ENCODE measurements at places on chromosomes 4 and X.

DNA sequence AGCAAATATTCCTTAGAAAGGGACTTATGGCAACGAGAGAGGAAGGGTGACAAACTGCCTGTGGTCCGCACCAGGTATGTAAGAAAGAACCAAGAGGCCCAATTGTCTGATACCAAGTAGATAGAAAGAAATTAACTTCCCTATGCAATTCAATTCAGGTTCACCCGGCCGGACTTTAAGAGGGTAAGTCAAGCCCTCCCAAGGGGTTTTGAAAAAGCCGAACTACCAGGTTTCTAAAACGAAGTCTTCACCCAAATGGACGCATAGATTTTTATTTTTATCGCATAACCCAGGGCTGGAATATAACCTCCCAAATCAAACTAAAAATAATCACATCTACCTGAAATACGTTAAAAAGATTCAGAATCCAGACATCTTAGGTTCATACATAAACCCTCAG is 1.6 kb upstream of the MAB21L2 start:
- DNase-seq: no peak

- DNase-seq: no peak
These were observed 294.6 kb upstream of the STS start for GRCh38 chrX:6852869-6853268.

DNA sequence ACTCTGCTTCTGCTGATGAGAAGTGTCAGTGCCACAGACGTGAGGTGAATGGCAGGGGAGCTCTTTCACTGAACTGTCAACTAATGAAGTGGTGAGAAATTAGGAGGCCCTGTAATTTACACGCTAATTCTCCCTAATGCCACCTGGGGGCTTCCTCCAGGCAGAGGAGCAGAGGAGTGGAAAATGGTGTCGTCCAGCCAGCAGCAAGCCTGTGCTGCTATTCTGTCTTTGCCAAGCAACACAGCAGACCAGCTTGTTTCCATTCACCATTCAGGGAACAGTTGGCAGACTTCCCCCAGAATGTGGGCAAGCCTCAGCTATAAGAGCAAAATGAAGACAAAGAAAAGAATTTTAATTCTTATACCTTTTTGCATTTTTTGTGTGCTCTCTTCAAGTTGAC is 245.2 kb upstream of the TET2 start:
- peak; percentile 50 for DNase-seq

GRCh38 chr4:7391637-7392437 is 42.9 kb downstream of the PSAPL1 start:
- no peak for DNase-seq
